ENCODE measurements at places on chromosomes 12 and 14.

GRCh38 chr12:78886719-78887407, 22.3 kb downstream of the SYT1 start:
- no peak for DNase-seq

DNA sequence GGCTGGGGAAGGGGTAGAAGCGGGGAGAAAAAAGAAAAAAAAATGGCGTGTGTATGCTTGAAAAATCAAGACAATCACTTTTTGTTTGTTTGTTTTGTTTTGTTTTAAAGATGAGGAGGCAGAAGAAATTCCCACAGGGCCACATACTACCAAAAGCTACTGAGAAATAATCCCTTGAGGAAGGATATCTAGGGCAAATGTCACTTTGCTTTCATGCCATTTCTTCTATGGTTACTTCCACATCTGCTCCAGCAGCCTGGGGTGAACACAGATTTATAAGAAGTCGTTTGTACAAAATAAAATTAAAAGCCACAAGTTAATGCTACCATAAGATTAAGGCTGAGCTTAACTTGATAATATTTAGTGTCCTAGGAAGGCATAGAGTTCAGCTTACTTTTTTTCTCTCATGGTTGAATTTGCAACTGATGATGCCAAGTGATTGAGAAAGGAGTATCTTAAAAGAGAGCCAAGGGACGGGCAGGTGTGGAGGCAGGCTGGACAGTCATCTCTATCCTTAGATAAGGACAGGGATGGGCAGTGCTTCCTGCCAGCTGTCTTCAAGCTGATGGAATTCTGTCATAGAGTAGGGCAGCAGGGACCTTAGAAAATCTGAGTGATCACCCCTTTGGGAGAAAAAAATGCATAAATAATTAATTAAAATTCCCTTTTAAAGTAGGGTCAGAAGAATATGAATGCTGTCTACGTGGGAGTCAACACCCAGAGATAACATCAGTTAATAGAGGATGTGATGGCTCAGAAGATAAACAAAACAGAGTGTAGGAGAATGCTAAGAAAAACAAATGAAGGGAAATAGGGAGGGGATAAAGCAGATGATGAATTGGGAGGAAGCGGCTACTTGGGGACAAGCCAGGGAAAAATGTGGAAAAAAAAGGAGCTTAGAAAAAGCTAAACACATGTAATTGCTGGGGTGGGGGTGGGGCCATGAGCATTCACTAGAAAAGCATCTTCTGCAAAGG, 57.1 kb downstream of the DYRK2 start:
- no peak for DNase-seq

DNA sequence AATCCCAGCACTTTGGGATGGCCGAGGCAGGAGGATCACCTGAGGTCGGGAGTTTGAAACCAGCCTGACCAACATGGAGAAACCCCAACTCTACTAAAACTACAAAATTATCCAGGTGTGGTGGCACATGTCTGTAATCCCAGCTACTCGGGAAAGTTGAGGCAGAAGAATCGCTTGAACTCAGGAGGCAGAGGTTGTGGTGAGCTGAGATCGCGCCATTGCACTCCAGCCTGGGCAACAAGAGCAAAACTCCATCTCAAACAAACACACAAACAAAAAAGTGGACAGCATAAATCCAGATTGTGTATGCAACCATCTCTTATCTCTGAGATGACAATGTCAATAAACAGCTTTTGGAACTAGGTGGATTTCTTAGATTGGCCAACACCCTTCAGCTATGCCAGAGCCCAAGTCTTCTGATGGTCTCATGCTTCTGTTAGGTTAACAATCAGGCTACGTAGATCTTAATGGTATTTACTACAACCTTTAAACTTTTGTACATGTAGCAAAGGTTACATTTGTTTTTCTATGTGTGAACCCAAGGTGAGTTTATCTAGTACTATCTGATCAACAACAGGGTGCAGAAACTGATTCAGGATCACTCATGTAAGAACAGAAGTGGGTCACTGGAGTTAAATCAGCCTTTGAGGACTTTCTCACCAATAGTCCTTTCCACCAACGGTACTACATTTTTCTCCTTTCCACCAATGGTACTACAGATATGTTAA, 73.7 kb downstream of the DUSP16 start:
- no peak for DNase-seq

DNA sequence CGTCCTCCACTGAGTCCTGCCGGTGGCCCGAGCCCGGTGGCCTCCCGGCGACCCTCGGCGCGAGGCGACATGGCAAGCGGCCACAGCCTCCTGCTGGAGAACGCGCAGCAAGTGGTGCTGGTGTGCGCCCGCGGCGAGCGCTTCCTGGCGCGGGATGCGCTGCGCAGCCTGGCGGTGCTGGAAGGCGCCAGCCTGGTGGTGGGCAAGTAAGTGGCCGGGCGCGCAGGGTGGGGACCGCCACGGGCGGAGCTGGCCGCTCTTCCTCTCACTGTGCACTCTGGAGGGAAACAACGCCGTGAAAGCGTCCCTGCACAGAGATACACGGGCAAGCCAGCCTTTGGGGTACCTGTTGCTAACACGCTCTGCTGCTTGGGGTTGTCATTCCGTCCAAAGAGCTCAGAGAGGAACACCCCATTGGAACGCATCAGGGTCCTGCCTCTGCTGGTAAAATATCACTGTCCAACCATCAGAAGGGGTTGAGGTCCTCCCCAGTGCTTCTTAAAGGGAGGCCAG, at the start of gene AMDHD1:
TSS of gene AMDHD1 (plus strand) at position 2 of the 513 bp plus-strand sequence. CDS start at position 70, 68 bp downstream.
- peak; percentile 25 for DNase-seq

DNA sequence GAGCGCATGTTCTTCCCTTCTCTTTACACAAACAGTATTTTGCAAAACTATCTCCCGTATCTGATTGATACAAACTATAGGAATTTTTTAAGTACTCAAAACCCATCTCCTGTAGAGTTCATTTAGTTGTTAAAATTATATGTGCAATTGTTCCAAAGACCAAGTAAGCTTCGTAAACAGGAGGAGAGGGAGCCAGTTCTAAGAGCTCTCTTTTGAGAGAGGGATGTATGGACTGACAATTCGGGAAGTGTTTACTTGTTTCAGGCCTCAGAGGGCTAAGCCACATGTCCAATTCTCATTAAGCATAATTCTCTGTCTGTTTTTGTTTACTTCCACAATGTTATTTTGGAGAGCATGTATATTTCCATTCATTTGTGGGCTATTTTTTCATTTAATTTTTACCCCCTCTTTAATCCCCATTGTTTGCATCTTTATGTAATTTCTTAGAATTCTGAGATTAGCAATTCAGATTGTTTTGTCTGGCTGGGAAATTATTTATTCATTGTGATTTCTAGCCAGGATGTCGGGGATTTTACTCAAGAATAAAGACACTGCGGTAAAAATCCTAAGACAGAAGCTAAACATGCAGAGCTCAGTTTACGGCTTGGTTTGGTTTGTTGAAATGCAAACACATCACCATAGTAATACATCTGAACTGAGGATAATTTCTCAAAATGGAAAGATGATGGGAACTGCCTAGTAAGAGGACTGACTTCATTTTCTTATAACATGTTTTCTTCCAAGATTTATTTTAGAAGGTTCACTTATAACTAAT, 126.8 kb downstream of the KCNK10 start:
- DNase-seq = no peak

Data from activated CD4-positive, CD25-positive, alpha-beta regulatory T cell (primary cell).